ENCODE measurements at places on chromosomes 6 and 20.
A peak's percentile ranks its signal among the peaks of the same experiment; 100 is the strongest.

DNA sequence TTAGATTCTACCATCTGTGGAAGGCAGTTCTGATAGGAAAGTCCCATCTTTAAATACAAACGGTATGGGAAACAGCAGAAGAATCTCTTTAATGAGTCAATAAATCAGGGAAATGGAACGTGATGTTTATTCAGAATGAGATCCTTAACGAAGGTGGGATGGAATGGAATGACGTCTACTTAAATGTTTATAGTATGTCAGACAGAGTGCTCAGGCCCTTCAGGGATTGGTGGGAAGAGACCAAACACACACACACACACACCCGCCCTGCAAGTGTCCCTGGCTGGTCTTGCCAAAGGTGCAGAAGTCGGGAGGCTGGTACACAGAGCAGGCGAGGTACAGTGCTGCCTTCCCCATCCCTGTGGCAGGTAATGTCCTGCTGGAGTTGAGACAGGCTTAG lies 164.0 kb downstream of the FARS2 start:
- DNase-seq: no peak

- DNase-seq: peak; percentile 96
Observed at GRCh38 chr20:56630086-56630493, 984 bp downstream of the TFAP2C start.

GRCh38 chr6:24600903-24601302 lies 45.1 kb downstream of the KIAA0319 start:
- DNase-seq: no peak

GRCh38 chr6:12331474-12331873 lies 41.3 kb downstream of the EDN1 start:
- DNase-seq: no peak

GRCh38 chr20:57528148-57528547 lies 3.2 kb upstream of the CTCFL start:
- no peak for DNase-seq

DNA sequence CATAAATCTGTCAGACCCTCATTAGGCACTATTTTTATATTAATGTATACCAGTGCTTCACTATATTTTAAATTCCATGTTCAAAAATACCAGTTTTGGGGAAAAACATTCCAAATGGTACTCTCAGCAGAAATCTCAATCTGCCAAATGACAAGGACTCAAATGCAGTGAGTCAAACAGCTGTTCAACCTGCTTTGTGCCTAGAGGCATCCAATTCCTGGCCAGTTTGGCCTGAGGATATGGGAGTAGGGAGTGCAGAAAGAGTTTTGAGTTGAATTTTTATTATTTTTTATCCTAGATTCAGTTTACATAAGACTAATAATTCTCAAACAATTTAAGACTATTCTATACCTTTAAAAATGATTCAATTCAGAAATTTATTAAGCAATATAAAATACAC lies 216.8 kb downstream of the LAMA2 start:
- no peak for DNase-seq

- no peak for DNase-seq
Observed at GRCh38 chr6:161169035-161169434, 104.8 kb downstream of the AGPAT4 start.

GRCh38 chr6:122151066-122151465 lies 248.4 kb upstream of the HSF2 start:
- no peak for DNase-seq

DNA sequence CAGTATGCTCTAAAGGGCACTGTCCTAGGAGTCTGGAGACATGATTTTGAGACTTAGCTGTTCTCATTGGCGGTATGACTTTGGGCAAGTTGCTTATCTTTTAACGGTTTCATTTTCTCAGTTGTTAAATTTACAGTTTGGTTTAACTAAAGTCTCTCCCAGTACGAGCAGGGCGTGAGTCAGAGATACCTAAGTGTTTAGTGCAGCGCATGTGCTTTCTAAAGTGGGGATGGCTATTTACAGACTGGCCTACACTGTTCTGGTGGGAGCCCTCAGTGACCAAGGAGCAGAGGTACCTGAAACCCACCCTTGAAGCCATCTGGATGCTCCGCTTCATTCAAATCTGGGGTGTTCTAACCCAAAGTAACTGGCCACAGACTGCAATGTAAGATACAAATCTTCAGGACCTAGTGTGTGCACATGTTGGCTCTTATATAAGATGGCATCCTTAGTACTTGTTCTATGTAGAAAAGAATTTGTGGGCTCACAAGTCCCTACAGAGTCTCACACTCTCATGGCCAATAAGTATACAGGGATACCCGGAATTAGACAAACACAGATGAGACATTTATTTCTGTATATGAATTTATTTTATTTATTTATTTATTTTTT lies 10.7 kb downstream of the MSH5 start:
- DNase-seq: no peak

DNA sequence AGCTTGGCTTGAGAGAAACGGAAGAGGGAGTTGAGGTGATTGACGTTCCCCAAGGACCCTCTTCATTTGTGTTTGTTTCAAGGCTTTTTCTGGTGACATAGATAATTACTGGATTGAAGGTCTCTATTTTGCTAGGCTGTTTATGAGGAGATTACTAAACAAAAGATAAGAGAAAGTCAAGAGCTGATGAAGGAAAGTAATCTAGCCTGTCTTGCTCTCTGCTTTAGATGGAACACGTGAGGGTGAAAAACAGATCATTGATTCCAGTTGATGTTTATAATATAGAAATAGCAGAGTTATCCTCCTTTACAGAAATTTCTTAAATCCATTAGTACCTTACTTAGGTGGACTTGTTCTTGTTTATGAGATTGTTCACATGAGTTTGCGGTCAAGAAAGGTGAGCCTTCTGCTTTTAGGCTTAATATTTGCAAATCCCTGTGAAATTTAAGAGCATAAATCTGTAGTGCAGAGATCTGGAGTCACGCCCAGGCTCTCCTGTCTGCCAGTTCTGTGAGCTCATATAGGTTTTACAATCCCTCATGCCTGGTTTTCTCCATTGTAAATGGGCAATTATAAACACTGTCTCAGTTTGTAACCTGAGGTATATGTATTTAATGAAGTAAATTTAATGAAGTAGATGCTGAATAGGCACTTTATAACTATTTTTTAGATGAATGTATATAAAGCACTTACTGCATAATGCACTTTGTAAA lies 272.8 kb downstream of the NKAIN2 start:
- DNase-seq: no peak

GRCh38 chr6:151705993-151706733 lies 101.3 kb upstream of the ESR1 start:
- DNase-seq: no peak

DNA sequence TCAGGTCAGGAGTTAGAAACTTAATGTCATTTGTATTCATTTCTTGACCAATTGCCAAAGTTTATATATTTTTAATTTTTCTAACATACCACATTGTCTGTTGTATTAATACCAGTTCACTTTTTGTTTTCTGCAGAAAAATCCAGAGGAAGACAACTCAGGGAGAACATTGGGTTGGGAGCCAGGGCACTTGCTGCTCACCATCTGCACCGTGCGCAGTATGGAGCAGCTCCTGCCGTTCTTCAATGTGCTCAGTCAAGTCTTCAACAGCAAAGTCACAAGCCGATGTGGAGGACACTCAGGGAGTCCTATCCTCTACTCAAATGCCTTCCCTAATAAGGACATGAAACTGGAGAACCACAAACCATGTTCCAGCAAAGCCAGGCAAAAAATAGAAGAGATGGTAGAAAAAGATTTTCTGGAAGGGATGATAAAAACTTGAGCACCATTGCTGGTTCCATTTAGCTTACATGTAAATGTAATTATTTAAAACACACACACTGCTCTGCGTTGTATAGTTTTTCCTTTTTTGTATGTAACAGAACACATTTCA lies 25.3 kb downstream of the PGM3 start:
- DNase-seq: no peak

GRCh38 chr6:65790666-65791065 lies 83.6 kb upstream of the EYS start:
- DNase-seq: no peak

- DNase-seq: no peak
Observed at GRCh38 chr20:51889466-51889865, 87.1 kb upstream of the SALL4 start.

- no peak for DNase-seq
Observed at GRCh38 chr20:61328911-61329558, 77.0 kb downstream of the CDH4 start.

DNA sequence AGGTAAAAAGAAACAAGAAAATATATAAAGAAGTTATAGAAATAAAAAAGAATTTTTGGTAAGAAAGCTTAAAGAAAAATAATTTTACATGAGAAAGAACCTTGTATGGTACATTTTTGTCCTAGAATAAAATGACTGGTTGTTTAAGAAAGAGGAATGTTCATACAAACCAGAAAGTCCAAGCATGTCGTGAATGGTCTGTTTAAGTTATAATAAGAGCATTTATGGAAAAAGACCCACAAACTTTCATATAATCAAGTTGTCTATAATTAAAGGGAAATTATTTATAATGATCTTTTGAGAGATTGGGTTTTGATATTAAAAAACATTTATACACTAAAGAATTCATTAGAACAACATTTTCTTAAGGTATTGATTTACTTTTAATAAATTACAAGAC lies 27.8 kb upstream of the FAM110A start:
- DNase-seq: no peak

GRCh38 chr20:48841875-48842529 lies 14.2 kb upstream of the PREX1 start:
- DNase-seq: peak; percentile 88

- DNase-seq: no peak
Observed at GRCh38 chr6:113442040-113442439, 415.1 kb upstream of the MARCKS start.

DNA sequence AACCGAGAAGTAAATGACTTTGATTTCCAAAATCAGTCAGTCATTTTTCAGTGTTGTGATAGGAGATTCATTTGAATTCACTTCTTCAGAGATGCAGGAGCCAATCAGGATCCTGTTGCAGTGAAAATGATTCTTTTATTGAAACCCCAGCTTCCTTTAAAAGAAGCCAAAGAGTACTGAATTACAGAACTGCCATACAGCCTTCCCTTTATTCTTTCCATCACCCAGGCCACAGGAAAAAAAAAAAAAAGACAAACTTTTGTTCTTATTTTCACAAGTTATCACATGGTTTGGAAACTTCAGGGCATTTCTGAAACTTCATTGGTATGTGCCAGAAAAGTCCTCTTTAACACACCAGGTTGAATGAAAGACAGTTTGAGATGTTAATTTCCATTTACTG lies 1.8 kb upstream of the CARMIL1 start:
- DNase-seq: no peak

DNA sequence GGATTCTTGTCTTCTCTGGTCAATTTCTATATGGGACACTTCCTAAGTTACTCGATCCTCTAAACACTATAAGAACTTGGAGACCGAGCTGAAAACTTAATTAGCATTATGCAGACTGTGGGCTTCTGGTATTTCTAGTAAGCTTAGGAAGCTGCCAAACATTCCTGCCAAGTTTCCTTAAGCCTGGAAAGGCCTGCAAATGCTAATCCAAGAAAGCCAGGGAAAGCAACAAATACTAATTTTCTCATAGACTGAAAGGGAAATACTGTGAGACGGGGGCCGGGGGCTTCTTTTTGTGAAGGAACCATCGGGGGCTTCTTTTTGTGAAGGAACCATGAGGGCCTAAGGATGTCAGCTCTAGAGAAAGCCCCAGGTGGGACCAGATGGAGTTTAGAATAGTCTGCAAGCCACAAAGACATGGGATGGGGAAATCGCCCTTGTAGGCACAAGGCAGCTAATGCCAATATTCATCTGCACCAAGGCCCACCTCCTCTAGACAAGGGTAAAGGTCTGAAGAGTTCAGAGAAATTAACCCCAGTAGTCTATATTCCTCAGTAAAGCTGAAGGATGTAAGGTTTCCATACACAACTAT lies 332.4 kb upstream of the PRDM1 start:
- no peak for DNase-seq

DNA sequence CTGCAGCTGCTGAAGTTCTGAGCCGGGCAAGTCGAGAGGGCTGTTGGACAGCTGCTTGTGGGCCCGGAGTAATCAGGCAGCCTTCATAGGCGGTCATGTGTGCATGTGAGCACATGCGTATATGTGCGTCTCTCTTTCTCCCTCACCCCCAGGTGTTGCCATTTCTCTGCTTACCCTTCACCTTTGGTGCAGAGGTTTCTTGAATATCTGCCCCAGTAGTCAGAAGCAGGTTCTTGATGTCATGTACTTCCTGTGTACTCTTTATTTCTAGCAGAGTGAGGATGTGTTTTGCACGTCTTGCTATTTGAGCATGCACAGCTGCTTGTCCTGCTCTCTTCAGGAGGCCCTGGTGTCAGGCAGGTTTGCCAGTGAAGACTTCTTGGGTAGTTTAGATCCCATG lies 21.2 kb upstream of the MAPK13 start:
- no peak for DNase-seq

GRCh38 chr6:157911786-157912185 lies 69.9 kb upstream of the SYNJ2 start:
- no peak for DNase-seq

DNA sequence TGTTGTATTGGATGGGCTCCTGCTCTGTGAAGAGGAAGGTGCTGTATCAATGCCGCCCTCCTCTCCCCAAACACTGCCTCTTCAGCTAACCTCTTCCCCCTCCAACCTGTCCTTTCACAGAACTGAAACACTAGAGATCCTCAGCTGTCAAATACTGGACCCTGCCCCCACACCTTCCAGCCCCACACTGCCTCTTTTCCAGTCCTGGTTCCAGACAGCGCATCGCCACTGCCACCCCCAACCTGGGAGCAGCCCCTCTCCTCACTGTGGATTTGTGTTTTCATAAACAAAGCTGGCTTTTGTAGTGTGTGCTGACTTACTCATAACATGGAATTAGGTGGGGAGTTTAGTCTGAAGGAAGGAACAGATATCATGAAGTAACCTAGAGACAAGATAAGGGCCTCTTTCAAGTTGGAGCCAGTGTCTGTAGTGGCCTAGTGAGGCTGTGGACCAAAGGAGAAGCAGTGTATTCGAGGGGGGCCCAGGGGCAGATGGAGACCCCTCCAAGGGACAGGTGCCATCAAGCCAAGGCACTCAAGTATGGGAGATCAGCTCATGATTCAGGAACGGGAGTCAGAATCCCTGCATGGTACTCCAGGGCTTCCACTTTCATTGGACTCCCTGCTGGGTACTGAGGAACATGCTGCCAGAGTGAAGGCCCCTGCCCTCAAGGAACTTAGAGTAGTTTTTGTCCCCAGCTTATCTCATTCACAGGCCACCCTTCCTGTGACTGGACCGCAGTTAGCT lies 2.1 kb downstream of the SCUBE3 start:
- peak; percentile 26 for DNase-seq

- DNase-seq: no peak
Observed at GRCh38 chr6:37537548-37537947, 37.9 kb upstream of the CCDC167 start.

DNA sequence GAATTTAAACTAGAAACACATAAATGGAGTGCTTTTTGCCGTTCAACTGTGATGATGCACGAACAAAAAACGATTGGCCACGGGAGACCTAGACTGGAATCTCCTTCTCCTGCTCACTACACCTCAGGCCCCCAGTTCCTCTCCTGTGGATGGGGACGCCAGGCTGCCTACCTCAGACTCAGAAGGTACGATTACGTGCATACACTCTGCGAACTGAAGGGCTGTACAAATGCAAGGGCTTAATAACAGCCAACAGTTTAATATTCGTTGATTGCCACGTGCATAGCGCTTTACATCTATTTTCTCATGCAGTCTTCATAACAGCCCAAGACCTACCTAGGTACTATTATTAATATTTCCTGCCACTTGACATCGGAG lies 495 bp upstream of the ARMC2 start:
- no peak for DNase-seq

- no peak for DNase-seq
Observed at GRCh38 chr6:170113141-170113540, 177.7 kb downstream of the DLL1 start.

GRCh38 chr6:71199736-71200135 lies 88.9 kb upstream of the OGFRL1 start:
- no peak for DNase-seq

GRCh38 chr6:99614430-99615186 lies 8.0 kb downstream of the PRDM13 start:
- DNase-seq: peak; percentile 38
